Stimulated activated CD8-positive, alpha-beta memory T cell treated with anti-CD3 and anti-CD28 coated beads, Interleukin-7, amount 100 ng/mL, for 24 hours (primary cell): ENCODE measurements at places on chromosomes 1 and 21.

DNA sequence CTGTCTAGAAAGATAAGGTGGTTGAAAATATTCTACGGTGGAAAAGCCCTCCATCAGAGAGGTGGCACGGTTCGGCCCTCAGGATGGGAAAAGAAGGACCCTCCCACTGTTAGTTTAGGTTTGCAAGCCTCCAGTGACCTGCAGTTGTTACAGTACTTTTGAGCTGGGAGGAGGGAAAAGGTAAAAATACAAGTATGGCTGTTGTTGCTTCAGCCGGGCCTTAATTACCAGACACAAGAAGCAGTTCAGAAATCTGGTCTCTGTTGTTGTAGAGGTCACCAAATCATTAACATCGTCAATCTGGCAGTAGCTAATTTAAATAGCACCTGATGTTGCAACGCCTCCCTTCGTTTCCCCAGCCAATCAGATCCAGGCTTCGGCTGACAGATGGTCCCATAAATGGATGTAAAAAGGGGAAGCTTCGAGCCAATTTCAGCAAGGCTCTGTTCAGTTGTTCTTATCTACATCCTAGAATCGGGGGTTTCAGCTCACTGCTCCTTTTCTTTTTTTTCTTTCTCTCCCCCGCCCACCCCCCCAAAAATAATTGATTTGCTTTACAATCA is at the start of gene ELAVL4:
Gene ELAVL4, plus strand, starts transcription at position 424 of the 563 bp plus-strand sequence. CDS start 270 bp downstream, outside the sequence.
- no peak for DNase-seq

DNA sequence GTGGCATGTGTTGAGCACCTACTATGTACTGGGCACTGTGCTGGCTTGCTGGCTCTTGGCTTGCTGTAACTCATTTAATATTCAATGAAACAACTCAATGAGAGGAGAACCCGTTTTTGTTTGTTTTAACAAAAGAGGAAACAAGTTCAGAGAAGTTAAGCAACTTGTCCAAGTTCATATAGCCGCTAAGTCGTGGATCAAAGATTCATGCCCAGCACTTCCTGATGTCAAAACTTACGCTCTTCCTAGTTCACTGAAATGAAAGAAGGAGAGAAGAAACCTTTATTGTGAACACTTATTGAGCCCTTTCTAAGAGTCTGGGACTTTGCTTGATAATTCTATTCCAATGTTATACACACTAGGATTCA is 475.9 kb downstream of the PTPRU start:
- DNase-seq = no peak

GRCh38 chr1:50704126-50704525 is 255.9 kb downstream of the FAF1 start:
- DNase-seq = no peak

GRCh38 chr1:9306006-9306405 is 13.3 kb downstream of the SPSB1 start:
- no peak for DNase-seq

DNA sequence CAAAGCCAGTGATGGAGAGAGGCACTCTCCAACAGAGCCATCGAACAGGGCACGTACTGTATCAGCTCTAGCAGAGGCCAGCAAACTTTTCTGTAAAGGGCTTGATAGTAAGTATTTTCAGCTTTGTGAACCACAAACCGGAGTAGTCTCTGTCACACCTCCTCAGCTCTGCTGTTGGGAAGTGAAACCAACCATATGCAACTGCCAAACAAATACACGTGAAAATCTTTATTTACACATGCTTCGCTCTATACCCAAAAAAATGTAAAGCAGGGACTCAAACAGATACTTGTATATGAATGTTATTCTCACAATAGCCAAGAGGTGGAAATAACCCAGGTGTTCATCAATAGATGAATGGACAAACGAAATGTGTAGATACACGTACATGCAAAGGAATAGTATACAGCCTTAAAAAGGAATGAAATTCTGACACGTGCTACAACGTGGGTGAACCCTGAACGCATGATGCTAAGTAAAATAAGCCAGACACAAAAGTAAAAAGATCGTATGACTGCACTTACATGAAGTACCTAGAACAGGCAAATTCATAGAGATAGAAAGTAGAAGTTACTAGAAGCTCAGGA is 39.0 kb downstream of the SETD4 start:
- DNase-seq = no peak

- DNase-seq = peak; percentile 23
These were observed 5.2 kb downstream of the H6PD start for GRCh38 chr1:9239622-9240401.

DNA sequence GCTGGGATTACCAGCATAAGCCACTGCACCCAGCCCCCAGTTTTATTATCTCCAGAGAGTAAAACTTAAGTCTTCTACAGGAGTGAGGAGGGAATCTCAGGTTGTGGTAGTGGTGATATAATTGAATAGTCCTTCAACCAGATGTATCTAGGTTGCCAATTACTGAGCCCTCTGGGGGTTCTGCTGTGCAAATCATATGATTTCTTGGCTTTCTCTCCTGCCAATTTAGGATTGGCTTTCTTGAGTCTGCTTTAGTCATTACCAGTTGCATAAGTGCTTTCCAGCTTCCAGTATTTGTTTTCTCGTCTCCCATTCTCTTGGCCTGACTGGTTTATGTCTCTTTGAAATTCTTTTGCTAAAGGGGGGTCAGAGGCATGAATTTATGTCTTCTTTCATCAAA is 11.1 kb downstream of the CPT2 start:
- DNase-seq = no peak

DNA sequence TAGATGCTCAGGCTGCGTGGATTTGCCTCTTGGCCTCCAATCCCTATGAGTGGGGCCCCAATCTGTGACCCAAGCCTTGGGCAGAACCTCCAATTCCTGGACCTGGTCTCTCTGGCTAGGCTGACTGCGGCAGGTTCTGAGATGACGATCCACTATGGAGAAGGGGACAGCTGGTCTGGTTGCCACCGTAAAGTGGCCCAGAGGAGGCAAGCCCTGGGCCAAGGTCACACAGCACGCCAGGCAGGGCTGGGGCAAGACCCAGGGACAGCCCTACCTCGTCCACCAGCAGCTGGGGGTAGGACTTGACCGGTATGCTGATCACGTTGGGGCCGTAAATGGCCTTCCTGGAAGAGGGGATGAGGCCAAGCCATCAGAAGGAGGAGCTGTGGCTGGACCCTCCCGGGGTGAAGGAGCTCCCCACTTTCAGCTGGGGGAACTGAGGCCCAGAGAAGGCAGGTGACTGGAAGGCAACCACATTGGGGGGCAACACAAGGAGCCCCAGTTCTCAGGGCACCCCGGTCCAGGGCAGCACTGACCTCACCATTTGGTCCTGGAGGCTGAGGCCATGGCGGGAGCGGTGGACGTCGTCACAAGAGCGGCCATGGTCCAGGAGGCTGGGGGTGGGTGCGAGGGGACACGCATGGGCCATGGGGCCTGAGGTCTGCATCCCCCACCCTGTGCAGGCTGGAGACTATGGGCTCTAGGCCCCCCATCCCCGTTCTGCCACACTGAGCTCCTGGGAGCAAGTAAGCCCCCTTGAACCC is 9.8 kb downstream of the ATP13A2 start:
- no peak for DNase-seq

DNA sequence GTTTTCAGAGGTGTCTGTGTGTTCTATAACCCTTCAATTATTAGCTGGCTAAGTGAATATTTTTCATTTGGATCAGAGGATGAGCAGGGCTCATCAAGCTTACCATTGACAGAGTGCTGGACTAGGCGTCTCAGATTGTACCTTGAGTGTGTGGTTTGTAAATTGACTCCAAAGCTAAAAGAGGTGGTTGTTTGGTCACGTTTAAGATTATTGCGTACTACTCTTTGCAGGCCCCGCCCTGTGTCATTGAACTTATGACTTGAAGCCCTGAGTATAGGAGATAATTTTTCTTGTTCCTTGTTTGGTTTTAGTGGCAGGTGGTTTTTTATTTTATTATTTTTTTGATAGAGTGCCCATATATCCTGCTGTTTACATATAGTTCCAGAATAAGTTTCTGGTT is 17.7 kb downstream of the MRPS6 start:
- no peak for DNase-seq

DNA sequence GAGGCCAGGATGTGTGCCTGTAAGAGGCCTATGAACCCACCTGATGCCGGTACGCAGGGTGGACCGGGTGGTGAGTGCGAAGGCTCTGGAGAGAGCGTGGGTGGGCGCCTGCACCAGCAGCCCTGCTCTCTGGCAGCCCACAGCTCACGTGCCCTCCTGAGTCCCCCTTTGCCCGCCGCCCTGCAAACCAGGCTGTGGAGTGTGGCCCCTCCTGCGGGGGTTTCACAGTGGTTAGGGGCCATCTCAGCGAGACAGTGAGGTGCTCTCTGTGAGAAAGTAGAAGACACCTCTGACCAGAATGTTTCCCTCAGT is 22.3 kb downstream of the RHBG start:
- DNase-seq = no peak

DNA sequence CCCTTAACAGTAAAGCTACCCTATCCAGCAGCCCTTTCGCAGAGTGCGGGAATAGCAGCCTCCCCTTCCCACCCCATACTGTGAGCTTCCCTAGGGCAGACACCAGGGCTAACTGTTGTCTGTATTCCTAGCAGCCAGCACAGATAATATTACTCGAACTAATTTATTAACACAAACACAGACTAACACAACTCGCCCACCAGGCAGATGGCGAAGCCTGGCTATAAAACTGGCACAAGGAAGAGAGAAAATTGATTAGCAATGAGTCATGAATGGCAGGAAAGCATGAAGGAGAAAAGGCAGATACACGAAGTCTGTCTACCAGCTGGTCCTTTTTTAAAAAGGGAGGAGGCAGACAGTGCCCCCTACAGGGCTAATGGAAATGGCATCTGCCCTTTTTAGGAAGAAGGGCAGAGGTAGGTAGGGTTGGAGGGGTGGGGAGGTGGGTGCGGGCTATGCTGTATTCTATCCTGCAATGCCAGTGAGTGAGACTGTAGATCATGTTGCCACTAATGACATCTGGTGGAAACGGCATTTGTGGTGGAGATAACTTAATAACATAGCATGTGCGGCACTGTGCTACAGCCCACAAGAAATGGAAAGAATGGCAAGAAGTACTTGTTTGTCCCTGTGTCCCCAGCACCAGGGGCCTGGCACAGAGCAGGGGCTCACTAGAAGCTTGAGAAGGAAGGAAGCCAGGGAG is 30.6 kb upstream of the CTPS1 start:
- peak; percentile 34 for DNase-seq

DNA sequence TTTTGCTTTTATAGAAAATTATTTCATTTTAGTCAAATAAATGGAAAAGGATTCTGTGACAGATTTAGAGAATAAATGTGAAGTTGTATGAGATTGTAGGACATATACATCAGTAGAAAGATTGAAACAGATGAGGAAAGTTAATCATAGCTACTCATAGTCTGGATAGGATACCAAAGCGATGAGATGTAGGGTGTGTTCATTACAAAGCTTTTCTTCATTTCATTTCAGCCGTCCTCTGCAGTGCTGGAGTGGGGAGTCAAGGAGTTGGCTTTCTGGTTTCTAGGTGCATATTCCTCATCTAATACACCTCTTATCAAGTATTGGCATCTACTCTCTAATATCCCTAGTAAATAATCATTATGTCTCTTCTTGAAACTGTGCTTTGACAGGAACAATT is 149.5 kb upstream of the NEGR1 start:
- no peak for DNase-seq

DNA sequence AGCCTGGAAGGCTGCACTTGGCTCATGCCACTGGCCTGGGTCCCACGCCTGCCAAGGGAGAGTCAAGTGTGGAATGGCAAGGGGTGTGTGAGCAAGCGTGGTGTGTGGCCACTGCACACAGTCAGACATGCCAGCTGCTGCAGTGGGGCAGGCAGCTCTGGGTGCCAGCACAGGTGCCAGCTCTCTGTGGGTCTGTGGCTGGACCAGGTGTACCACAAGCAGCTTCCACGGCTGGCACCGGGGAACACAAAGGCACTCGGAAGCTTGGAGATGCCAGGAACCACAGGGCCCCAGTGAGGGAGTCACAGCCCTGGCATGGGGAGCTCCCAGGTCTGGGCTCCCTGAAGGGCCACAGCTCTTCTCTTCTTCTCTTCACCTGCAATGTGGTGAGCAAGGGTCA is 34.8 kb downstream of the ACTL8 start:
- DNase-seq = no peak

GRCh38 chr1:18536915-18537314 is 56.2 kb downstream of the KLHDC7A start:
- no peak for DNase-seq

GRCh38 chr1:103326595-103326994 is 198.9 kb upstream of the RNPC3 start:
- no peak for DNase-seq

DNA sequence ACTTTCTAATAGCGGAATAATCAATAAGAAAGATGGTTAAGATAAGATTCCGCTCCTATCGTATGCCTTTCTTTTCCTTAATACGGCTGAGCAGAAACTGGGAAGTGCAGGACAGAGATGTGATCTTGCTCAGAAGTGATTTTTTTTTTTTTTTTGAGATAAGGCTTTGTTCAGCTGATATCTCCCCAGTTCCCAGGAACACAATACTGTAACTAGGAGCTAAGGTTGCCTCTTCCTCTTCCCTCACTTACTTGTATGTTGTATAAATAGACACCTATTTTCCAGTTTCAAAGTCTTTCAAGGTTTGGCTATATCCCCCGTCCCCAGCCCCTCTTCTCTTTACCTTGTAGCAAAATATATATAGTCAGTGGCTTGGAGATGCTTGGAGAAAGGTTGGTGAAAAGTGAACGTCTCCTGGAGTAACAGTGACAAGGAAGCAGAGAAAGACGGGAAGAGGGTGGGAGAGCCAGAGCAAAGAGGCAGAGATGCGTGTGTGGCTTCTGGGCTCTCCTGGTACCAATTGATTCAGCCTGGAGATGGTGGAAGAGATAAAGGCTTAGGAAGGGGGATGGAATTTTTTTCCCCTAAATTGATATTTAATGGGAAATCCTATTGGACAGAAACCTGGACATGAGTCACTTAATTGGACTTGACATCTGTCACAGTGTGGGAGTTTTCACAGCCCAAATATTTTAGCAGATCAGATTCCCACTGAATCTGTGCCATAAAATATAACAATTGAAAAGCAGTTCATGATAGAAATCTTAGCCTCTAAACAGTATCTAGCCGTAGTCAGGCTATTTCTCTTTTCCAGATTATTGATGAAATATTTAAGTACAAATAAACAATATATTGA is at the start of gene NHLH2:
Gene NHLH2, minus strand, starts transcription at position 522 of the 856 bp plus-strand sequence. CDS start 2,754 bp downstream, outside the sequence.
- DNase-seq = no peak

GRCh38 chr1:203166192-203166940 is 9.3 kb downstream of the MYBPH start:
- no peak for DNase-seq

DNA sequence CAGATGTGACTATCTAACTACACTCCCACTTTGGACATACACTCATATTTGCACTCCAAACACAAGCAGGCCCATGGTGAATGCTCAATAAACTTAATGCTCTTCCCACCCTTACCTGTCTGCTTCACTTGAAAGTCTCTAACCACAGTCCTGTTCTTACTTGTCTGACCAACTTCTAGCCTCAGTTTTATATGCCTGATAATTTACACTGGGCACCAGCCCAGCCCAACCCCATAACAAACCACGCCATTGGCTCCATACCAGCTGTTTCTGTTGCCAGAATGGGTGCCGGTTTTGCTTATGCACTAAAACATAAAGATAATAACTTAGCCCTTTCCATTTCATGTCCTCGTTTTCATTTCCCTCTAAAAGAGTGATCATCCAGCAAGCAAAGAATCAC is 395.4 kb downstream of the NTNG1 start:
- no peak for DNase-seq

- DNase-seq = no peak
These were observed 47.7 kb upstream of the DNAH14 start for GRCh38 chr1:224881762-224882211.

- no peak for DNase-seq
These were observed 114.7 kb downstream of the ATP5PO start for GRCh38 chr21:33800753-33801423.
